Activated naive CD8-positive, alpha-beta T cell treated with anti-CD3 and anti-CD28 coated beads, Interleukin-2, amount 10 ng/mL, durations not matched to agents 7 days and 5 days (primary cell): ENCODE measurements at places on chromosomes 1 and 21. TPM values are rescaled to one million over a fixed set of nuclear protein-coding genes. Genes with fewer than 3 reads are reported as not detected.

PPCS gene
- 52.1 TPM for total RNA-seq

SPRR5 gene
- total RNA-seq, result not detected

TNFRSF1B gene
- 246 TPM for total RNA-seq

- no peak overlapping the region for H3K27ac ChIP-seq
- DNase-seq, result no peak
- H3K4me1 ChIP-seq, result peaks cover 4% of the 10 kb centered on the region
- H3K27me3 ChIP-seq, result peaks cover 2% of the 10 kb centered on the region
- no peak overlapping the region for H3K4me3 ChIP-seq
Measured at GRCh38 chr1:111727056-111727455, 12.1 kb downstream of the INKA2 start.
